ENCODE measurements at places on chromosomes 3 and 15.

DNA sequence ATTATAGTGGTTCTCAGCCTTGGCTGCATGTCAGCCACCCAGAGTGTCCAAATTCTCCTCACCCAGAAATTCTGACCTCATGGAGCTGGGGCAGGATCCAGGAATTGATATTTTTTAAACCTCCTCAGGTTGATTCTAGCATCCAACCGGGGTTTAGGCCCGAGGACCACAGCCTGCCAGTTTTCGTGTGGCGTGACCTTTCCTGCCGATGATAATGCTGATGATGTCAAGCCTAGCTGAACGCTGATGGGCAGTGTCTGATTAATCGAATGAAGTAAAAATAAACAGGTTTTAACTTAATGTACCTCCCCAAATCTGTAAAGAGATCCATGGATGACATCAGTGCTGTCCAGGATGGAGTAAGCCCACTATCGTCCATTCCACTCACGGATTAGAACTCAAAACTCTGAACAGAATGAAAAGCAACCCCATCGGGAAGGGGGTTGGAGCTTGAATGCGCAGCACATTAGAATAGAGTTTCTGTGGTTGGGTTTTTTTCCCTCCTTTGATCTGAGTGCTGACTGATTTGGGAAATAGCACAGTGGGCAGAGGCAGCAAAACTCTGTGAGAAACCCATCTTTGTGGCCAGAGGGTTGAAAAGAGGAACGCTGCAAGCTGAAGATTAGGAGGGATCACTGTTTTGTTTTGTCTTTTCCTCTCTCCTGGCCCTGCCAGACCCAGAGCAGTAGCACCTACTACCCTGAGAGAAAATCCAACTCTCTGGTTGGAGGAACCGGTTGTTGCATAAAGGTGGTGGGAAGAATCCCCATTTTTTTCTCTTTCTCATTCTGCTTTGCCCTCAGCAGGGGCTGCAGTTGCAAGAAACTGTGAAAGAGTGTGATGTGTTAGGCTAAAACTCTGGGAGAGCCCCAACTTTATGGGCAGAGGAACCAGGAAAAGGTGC lies 153.9 kb downstream of the APBA2 start:
- no peak for DNase-seq

DNA sequence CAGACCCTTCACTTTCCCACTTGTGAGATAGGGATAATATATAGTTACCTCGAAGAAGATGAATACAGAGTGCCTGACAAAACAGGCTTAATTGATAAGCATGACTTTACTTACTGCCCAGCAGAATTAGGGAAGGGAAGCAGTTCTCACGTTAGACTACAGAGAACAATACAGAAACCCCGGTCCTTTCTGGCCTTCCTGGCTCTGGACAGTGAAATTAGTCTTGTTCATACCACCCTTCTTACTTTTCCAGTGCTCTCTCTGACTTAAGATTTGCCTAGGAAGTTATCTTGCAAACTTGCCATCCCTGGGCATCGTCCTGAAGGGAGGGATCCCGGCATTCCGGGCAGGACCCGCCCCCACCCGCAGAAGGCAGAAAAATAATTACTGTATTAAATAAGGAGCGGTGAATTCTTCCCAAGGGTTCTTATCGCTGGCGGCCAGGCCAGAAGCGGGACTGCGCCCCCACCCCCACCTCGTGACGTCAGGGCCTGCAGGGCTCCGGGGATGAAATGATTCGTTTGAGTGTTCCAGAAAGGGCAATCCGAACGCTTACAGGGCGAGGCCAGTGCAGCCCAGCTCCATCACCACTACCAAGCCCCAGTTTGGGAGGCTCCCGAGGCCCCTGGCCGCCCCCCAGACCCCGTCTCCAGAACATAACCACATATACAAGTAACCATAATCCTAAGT lies 8.4 kb downstream of the SOX2 start:
- no peak for DNase-seq

DNA sequence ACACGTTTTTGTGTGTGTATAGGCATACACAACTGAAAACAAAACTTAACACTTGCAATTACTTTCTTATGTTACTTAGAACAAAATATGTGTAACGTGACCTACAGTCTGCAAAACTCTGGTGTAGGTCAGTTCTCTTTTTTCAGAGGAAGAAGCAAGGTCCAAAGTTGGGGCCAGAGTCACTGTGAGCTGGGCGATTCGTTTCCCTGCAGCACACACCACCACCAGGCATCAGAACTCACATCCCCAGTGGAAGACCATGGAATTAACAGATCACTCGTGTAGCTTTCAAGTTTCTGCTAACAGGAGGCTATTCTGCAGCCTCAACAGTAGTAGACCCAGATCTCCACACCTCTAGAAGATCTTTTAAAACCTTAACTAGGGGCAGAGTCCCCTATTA lies 25.8 kb downstream of the ANP32A start:
- DNase-seq, result no peak

- no peak for DNase-seq
Measured at GRCh38 chr15:31256378-31257265, 70.0 kb upstream of the KLF13 start.

DNA sequence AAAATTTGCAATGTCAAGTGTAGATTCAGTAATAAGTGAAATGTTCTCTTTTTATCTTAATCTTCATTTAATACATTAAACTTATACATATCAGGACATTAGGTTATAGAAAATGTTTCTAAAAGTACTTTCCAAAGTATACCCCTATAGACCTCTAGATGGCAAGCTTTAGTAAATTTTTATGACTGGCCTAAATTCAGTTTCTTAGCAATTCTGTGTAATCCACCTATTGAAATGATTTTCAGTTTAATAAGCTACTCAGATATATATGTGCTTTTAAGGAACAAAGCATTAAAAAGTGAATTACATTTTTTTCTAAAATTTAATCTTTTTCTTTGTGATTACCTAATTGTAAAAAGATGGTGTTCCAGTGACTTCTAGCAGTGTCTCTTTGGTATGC lies 342.2 kb downstream of the GBE1 start:
- no peak for DNase-seq

- DNase-seq, result no peak
Measured at GRCh38 chr3:134090031-134090430, 60.3 kb upstream of the SLCO2A1 start.

GRCh38 chr15:76208786-76209424 lies 102.4 kb downstream of the ETFA start:
- no peak for DNase-seq

GRCh38 chr3:71488882-71489281 lies 94.6 kb downstream of the FOXP1 start:
- no peak for DNase-seq
